ENCODE measurements at places on chromosomes 13 and 19. TPM values are rescaled to one million over a fixed set of nuclear protein-coding genes. Genes with fewer than 3 reads are reported as not detected.

The RNF113B gene
- total RNA-seq: not detected

The CEACAM7 gene
- not detected for total RNA-seq

The SMIM44 gene
- total RNA-seq: not detected

The FBXL12 gene
- total RNA-seq: 27.8 TPM

The GPR12 gene
- total RNA-seq: not detected

The RGL3 gene
- 0.97 TPM for total RNA-seq

The PNMA8C gene
- 0.27 TPM for total RNA-seq

GRCh38 chr13:94595001-94595949 lies 677 bp downstream of the TGDS start:
- H3K4me3 ChIP-seq: peak overlapping the region; percentile 90
- no peaks in the 10 kb centered on the region for H3K27me3 ChIP-seq
- peaks cover 34% of the 10 kb centered on the region for H3K4me1 ChIP-seq
- peak overlapping the region; percentile 90 for H3K27ac ChIP-seq

GRCh38 chr19:43607238-43608205 lies 4.4 kb upstream of the SRRM5 start:
- H3K27me3 ChIP-seq: no peaks in the 10 kb centered on the region
- H3K4me3 ChIP-seq: no peak overlapping the region
- no peak overlapping the region for H3K27ac ChIP-seq
- H3K36me3 ChIP-seq: peaks cover 12% of the 10 kb centered on the region

GRCh38 chr13:110265682-110266430 lies 41.1 kb downstream of the COL4A1 start:
- H3K36me3 ChIP-seq: peaks cover 13% of the 10 kb centered on the region
- peak overlapping the region; percentile 59 for H3K27ac ChIP-seq
- no peak overlapping the region for H3K4me3 ChIP-seq
- no peak for DNase-seq

DNA sequence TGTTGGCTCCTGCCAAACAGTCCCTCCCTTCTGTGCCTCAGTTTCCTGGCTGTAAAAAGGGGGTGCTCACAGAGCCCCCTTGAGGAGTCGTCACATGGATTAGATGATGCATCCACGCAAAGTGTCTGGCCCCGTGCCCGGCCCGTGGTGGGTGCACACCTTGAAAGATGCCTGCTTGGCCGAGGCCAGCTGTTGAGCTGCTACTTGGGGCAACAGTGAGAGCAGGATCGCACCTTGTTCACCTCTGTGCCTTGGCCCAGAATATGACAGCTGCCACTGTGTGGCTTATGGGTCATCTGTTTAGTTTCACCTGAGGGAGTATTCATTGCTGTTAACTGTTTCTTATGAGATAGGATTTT lies 17.7 kb downstream of the CRTC1 start:
- DNase-seq: no peak
- H3K4me3 ChIP-seq: peak overlapping the region; percentile 57
- no peaks in the 10 kb centered on the region for H3K36me3 ChIP-seq

- peak overlapping the region; percentile 89 for H3K27ac ChIP-seq
- DNase-seq: no peak
- no peaks in the 10 kb centered on the region for H3K27me3 ChIP-seq
These were observed 105.7 kb upstream of the RAP2A start for GRCh38 chr13:97328222-97328790.

DNA sequence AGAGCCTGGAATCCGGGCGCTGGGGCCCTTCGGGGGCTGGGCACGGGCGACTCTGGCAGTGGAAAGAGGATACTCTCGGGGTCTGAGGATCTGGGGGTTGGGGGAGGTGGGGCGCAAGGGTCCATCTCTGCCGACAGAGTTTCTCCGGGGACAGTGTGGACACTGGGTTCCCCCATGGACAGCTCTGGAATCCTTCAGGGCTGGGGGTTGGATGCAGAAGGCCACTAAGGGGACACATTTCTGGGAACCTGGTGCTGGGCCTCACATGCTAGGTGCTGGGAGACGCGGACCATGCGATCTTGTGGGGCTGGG lies 2.3 kb downstream of the TGFBR3L start:
- DNase-seq: no peak
- peak overlapping the region; percentile 74 for H3K4me3 ChIP-seq
- H3K27ac ChIP-seq: peak overlapping the region; percentile 81
- H3K27me3 ChIP-seq: no peaks in the 10 kb centered on the region

- no peak overlapping the region for H3K4me3 ChIP-seq
- no peaks in the 10 kb centered on the region for H3K27me3 ChIP-seq
- H3K27ac ChIP-seq: no peak overlapping the region
- H3K36me3 ChIP-seq: peaks cover 2% of the 10 kb centered on the region
- H3K4me1 ChIP-seq: peaks cover 7% of the 10 kb centered on the region
- DNase-seq: no peak
These were observed 22.9 kb downstream of the WDFY2 start for GRCh38 chr13:51607165-51607564.

- H3K4me3 ChIP-seq: no peak overlapping the region
- peaks cover 15% of the 10 kb centered on the region for H3K4me1 ChIP-seq
- H3K27me3 ChIP-seq: no peaks in the 10 kb centered on the region
These were observed 420.8 kb upstream of the SLITRK1 start for GRCh38 chr13:84303035-84303434.

- H3K27me3 ChIP-seq: no peaks in the 10 kb centered on the region
- no peak for DNase-seq
- H3K36me3 ChIP-seq: no peaks in the 10 kb centered on the region
These were observed 87.5 kb downstream of the ING1 start for GRCh38 chr13:110801044-110801443.

DNA sequence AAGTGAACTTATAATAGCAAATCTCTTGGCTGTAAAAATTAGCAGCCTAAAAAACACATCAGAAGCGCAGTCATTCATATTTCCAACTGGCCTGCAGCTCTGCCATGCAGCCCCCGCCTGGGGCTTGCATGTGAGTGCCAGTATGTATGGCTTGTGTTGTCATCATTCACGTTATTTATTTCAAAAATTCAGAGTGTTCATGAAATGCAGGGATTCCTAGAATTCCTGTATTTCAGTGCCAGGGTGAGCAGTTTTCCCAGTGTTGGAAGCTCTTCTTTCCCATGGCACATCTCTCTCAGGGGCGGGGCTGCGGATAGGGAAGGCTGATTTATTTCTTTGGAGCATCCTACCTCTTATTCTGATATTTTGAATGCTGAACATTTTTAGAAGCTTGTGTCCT lies 234.6 kb downstream of the FGF9 start:
- H3K27ac ChIP-seq: no peak overlapping the region
- H3K36me3 ChIP-seq: no peaks in the 10 kb centered on the region

DNA sequence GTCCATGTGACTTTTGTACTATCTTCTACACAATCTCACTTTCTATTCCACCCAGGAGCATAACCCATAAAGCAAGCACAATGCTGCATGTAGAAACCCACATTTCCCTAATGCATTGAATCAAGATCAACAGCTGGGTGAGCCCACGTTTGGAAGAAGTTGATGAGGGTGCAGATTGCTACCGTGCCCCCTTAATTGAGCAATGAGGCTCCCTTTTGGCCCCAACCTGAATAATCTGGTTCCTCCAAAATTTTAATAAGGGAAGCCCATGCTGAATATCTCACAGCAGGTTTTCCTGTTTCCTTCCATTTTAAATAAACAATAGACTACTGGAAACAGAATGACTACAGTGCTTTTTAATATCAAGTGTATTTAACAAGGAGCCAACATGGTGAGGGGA lies 403.6 kb upstream of the SGCG start:
- no peaks in the 10 kb centered on the region for H3K36me3 ChIP-seq
- no peaks in the 10 kb centered on the region for H3K4me1 ChIP-seq
- H3K4me3 ChIP-seq: no peak overlapping the region
- H3K27ac ChIP-seq: no peak overlapping the region
- no peak for DNase-seq

DNA sequence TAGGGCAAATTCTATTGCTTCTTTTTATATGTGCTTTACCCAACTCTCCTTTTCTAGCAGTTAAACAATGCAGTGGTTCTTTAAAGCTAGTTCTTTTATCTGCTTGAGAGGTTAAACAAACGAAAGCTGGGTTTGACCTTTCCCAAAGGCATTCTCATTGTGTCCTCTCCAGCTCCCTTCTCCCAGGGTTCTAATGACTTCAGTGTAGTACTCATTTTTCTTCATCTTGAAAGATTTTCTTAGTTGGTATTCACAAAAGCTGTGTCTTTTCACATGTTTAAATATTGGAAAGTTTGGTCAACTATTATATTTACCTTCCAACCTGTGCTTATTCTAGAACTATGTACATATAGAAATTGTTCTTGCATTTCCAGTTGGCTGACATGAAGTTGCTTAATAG lies 1.5 kb downstream of the WASF3 start:
- no peak for DNase-seq
- H3K4me1 ChIP-seq: peaks cover 18% of the 10 kb centered on the region
- H3K36me3 ChIP-seq: no peaks in the 10 kb centered on the region
- H3K4me3 ChIP-seq: peak overlapping the region; percentile 76

DNA sequence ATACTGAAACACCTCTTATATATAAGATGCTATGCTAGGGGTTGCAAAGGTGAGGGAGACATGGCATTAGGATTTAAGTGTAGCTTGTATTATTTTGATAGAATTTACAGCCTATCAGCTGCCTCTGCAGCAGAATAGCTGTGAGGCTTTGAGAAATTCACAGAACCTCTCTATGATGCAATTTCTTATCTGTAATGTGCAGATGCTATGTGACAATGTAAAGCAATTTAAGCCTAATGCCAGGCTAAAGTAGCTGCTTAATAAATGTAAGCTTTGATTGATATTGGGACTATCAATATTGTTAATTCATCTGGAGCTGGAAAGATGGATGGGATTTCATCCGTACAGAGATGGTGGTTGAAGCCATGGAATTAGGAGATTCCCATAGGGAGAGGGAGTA lies 1.6 kb downstream of the ADGRE3 start:
- no peaks in the 10 kb centered on the region for H3K36me3 ChIP-seq
- no peaks in the 10 kb centered on the region for H3K4me1 ChIP-seq
- H3K27me3 ChIP-seq: peaks cover 12% of the 10 kb centered on the region
- DNase-seq: no peak
- no peak overlapping the region for H3K4me3 ChIP-seq

- DNase-seq: no peak
- H3K27me3 ChIP-seq: no peaks in the 10 kb centered on the region
- H3K27ac ChIP-seq: peak overlapping the region; percentile 63
- H3K4me1 ChIP-seq: peaks cover 53% of the 10 kb centered on the region
- H3K36me3 ChIP-seq: no peaks in the 10 kb centered on the region
These were observed 843 bp downstream of the NR2F6 start for GRCh38 chr19:17244618-17245534.

DNA sequence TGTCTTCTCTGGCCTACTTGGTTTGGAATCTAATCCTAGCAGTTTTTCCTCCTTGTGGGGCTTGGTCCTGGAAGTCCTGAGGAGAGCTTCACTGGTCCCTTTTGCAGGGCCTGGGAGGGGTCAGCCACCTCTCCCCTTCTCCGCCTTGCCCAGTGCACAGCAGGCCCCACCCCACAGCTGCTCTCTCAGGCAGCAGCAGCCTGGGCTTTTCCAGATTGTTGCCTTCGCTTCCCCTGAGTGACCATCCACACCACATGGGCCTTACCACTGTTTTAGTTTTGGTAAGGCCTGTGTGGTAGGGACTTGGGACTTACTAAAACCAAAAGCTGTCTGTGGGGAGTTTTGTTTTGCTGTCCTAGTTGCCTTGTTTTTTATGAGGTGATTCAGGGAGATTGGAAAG lies 11.5 kb downstream of the MPHOSPH8 start:
- H3K27ac ChIP-seq: no peak overlapping the region
- H3K27me3 ChIP-seq: no peaks in the 10 kb centered on the region
- H3K4me1 ChIP-seq: no peaks in the 10 kb centered on the region

DNA sequence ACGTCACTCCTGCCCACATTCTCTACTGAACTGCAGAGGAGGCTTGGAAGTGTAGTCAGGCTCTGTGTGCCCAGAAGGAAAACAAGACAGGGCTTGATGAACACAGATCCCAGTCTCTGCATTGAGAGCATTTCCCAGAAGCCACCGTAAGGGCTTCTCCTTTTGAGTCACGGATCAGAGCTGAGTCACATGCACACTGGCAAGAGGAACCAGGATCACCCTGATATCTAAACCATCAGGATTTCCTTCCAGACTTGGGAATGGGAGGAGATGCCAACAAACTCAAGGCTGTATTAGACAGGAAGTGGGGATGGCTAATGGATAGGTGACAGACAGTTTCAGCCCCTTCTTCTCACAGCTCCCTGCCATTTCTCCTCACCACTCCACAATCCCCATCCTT lies 17.7 kb upstream of the FBXO17 start:
- peak overlapping the region; percentile 41 for H3K27ac ChIP-seq
- H3K4me1 ChIP-seq: peaks cover 31% of the 10 kb centered on the region
- no peaks in the 10 kb centered on the region for H3K36me3 ChIP-seq
- no peak overlapping the region for H3K4me3 ChIP-seq

DNA sequence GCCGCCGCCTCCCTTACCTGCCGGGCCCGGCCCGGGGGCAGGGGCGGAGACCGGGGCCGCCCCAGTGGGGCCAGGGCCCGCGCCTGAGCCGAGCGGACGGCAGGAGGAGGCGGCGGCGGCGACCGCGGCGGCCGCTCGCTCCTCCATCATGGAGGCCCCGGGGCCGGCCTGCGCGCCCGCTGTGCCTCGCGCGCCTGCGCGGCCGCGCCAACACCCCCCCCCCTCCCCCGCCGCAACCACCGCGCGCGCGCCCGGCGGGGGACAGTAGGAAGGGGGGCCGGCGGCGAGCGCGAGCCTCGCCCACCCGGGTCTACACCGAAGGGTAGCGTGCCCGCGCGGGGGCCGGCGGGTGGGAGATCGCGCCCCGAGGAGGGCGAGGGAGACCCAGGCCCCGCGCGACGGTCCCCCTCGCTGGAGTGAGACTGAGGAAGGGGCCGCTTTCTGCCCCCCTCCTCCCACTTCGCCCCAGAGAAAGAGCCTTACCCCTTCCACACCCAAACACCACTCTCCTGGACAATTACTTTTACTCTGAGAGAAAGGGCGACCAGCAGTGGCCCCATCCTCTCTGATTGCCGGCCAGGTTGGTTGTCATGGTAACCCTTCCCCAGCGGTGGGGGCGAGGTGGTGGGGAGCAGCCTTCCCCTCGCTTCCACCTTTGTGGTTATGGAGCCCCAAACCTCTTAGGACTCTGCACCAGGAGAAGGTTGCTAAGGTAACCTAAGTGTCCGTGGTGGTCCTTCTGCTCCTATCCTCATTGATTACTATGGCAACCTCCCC lies at the start of gene STRN4:
Gene STRN4, minus strand, starts transcription at position 170 of the 777 bp plus-strand sequence. Its CDS starts 20 bp downstream, at position 150.
- peaks cover 37% of the 10 kb centered on the region for H3K4me1 ChIP-seq
- DNase-seq: no peak
- no peaks in the 10 kb centered on the region for H3K36me3 ChIP-seq
- H3K4me3 ChIP-seq: peak within 1 kb of the TSS; percentile 97

- peaks cover 2% of the 10 kb centered on the region for H3K36me3 ChIP-seq
- H3K27me3 ChIP-seq: no peaks in the 10 kb centered on the region
- no peak overlapping the region for H3K27ac ChIP-seq
- H3K4me1 ChIP-seq: peaks cover 72% of the 10 kb centered on the region
These were observed 103.6 kb downstream of the MBNL2 start for GRCh38 chr13:97325738-97326137.

GRCh38 chr19:9673912-9674662 lies 813 bp downstream of the ZNF562 start:
- no peaks in the 10 kb centered on the region for H3K27me3 ChIP-seq
- H3K27ac ChIP-seq: peak overlapping the region; percentile 99
- peak overlapping the region; percentile 88 for H3K4me3 ChIP-seq
- H3K36me3 ChIP-seq: peaks cover 22% of the 10 kb centered on the region
- DNase-seq: no peak
- H3K4me1 ChIP-seq: peaks cover 9% of the 10 kb centered on the region
